ENCODE measurements at places on chromosomes 4 and X. TPM values are rescaled to one million over a fixed set of nuclear protein-coding genes. Genes with fewer than 3 reads are reported as not detected.
A peak's percentile ranks its signal among the peaks of the same experiment; 100 is the strongest.

DNA sequence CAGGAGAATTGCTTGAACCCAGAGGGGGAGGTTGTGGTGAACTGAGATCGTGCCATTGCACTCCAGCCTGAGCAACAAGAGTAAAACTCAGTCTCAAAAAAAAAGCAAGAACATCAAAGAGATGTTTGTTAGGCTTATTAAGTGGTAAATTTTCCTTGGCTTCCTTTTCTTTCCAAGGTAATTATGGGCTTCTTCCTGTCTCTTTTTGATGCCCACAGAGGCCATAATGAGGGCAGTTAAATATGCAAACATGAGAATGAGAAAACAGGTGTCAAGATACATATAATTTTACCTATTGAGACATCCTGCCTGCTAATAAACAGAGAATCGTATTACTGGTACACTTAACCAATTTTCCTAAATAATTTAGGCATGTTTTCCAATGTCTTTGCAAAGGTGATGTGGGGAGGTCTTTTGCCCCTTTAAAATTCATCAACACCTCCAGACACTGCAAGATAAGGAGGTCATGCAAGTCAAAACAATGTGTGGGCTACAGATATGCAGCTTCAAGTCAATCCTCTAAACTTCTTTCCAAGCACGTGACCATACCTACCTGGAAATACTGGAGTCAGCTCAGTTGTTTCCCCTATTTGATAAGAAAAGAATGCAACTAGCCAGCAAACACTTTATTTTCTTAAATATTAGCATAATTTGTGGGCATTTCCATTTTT is 2.7 kb downstream of the SLC39A8 start:
- no peak for DNase-seq

DNA sequence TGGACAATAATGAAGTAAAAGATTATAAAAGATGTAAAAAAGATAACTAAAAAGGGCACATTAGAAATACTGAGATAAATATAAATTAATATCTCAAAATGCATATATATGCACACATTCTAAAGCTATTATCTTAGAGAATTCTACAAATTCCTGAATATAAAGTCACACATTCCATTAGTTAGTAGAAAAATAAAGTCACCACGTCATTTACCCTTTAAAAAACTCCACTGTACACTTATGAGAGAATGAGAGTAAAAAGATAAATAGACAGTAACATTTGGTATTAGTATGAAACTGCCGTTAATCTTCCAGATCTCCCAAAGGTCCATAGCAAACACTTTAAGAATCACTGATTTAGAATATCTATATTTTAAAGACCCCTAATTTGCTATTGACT is 67.2 kb upstream of the IL15 start:
- no peak for DNase-seq

GRCh38 chrX:20315140-20315539 is 48.4 kb upstream of the RPS6KA3 start:
- no peak for DNase-seq

DNA sequence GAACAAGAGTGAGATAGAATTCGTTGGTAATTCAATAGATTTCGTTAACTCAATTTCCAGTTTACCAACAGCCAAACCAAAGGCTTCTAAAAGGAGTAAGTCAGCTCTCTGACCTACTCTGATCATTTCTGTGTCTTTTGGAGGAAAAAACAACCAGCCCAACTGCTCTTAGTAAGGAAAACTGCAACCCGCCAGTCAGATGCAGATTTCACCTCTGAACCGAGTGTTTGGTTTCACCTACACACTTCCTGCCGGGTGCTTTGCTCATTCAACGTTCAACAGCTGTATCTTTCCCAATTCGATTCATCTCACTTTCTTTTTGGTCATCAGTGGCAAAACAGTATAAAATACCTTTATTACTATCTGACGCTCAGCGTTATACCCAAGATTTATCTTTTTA is 24.5 kb downstream of the TMSB4X start:
- no peak for DNase-seq

DNA sequence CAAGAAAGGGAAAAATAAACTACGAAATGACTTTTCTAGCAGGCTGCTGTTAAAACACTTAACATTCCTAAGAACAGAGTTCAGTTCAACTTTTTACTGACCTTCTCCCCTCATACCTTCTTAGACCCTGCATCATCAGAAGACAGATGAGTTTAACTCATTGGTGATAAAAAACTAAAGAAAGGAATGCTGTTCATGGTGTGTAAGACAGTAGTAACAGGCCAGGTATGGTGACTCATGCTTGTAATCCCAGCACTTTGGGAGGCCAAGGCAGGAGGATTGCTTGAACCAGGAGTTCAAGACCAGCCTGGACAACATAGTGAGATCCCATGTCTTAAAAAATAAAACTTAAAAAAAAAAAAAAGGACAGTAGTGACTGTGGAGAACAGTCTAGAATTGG is 16.2 kb downstream of the RBM47 start:
- no peak for DNase-seq

DNA sequence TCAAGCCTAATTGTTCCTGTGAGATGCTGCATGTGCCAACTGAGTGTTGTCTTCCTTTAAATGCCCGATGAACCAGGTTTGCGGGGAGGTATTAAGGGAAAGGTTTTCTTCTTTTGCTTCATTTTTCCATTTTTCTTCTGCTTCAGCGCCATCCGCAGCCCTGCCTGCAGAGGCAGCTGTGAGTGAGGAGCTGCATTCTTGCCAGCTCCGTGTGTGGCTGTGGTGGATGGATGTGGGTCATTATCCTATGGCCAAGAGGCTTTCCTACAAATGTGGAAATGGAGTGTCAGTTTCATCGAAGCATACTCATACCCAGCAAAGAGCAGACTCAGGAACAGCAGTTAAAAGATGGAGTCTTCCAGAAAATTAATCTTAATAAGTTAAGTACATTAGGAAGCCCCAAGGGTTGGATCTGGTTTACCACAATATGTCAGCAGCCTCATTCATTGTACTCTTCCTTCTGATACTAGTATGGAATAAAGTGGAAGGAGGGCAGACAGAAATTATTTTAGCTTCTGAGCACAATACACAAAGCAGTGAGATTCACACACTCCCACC is 37.6 kb downstream of the TNIP3 start:
- DNase-seq = no peak

DNA sequence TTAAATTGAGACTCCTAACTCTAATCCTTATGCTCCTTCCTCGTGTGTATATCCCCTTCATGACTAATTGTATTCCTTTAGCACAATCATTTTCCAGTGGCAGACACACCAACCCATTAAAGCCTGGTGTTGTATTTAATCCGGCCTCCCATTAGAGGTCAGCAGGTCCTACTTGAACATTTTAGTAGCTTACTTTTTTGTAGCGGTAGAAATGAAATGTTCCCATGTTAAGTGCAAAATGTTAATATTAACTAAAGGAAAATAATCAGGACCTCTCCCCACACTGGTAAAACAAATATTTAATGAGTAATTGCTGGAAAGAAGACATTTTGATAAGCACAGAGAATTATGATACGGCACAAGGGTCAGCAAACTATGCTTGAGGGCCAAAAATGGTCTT is 3.4 kb downstream of the RAB33B start:
- no peak for DNase-seq

DNA sequence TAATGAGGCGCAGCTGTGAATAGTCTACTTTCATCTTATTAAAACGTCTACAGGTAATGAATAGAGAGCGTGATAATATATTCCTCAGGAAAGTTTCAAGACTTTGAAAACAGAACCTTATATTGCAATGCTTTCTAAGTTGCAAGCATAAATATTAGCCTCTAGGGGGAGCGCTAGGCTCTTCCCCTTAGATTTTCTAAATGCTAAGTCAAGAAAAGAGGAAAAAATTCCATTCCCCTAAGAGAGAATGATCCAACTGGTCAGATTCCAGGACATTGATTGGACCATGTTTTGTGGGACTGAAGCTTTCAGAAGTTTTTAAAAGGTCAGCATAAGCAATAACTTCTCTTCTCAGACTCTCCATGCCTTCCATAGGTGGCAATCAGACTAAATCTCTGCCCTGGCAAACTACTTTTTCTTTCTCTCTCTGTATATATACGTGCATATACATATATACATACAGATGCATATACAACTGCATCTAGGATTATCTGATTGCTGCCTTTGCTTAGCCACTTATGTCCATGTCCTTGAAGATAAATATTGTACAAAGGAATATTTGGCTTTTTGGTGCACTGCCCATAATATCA is 492.9 kb downstream of the INPP4B start:
- DNase-seq = peak; percentile 15

DNA sequence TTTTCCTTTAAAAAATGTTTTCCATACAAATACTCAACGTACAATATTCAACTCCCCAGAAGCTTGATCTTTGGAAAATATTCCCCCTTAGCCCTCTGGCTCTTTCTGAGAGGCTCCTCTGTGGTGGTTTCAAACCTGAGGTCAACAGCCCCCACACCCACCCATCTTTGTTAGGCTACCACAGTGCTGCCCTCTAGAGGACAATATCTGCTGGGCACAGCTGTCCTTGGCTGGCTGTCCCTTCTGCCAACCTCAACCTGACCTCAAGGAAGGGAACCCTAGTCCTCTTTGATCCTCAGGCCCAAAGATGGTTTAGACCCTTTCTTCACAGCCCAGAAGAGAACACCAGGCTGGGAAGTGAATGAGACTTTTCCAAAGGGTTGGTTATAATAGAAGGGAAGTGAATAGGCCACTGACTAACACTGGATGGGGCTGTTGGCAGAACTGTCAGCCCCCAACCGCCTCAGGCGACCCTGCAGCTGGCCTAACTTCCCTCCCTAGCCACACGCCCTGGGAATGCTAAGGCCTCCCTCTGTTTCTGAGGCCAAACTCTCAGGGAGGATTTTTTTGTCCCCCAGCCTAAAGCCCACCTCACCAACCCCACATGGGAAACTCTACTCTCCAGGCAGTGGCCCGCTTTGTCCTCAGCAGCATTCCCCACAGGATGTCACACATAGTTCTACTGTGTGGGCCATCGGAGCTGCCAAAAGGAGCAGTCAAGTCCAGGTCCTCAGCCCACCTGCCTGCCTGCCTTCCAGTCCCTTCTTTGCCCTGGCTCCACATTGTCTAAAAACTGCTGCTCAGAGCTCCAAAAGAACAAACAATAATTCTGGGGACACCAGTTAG is 34.3 kb downstream of the NYX start:
- DNase-seq = peak; percentile 17

Gene MAGEA10
- total RNA-seq = not detected

Gene RAB40AL
- total RNA-seq = 0.40 TPM

Gene TRIM60
- total RNA-seq = not detected

Gene CT55
- total RNA-seq = 0.34 TPM

Gene MAGEC2
- 79.0 TPM for total RNA-seq

Gene TSR2
- total RNA-seq = 13.6 TPM

Gene RNF212
- not detected for total RNA-seq

Gene SLC6A14
- not detected for total RNA-seq

Gene TNIP3
- total RNA-seq = 0.06 TPM

All from Daoy (cell line).